ENCODE measurements at places on chromosomes 3 and 15. TPM values are rescaled to one million over a fixed set of nuclear protein-coding genes. Genes with fewer than 3 reads are reported as not detected.

DNA sequence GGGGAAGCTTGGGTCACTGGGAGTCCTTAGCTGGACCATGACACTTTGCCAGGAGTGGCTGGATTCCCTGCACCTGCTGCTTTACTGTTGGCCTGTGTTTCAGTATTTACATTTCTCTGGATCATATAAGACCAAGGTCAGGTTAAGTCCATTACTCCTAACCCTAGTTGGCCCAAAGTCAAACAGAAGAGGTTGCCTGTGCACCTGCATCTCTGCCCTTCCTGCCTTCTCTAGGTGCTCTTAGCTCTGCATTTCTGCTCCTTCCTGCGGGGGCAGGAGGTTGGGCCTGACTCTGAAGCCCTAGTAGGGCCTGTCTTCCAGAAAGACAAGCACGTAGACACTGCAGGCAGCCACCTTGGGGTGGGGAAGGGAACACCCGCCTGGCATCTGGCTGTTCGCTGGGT, 124.3 kb downstream of the RPLP1 start:
- H3K4me3 ChIP-seq, result no peak overlapping the region
- no peak for DNase-seq
- no peaks in the 10 kb centered on the region for H3K36me3 ChIP-seq

Gene ZBED2
- 11.3 TPM for total RNA-seq

Gene CHCHD6
- 11.8 TPM for total RNA-seq

- H3K4me1 ChIP-seq, result peaks cover 4% of the 10 kb centered on the region
- no peak for DNase-seq
- no peak overlapping the region for H3K27ac ChIP-seq
- no peak overlapping the region for H3K4me3 ChIP-seq
- no peaks in the 10 kb centered on the region for H3K36me3 ChIP-seq
- no peaks in the 10 kb centered on the region for H3K27me3 ChIP-seq
These were observed 123.1 kb downstream of the DMXL2 start for GRCh38 chr15:51499379-51499976.

Gene ILDR1
- 9.8 TPM for total RNA-seq

DNA sequence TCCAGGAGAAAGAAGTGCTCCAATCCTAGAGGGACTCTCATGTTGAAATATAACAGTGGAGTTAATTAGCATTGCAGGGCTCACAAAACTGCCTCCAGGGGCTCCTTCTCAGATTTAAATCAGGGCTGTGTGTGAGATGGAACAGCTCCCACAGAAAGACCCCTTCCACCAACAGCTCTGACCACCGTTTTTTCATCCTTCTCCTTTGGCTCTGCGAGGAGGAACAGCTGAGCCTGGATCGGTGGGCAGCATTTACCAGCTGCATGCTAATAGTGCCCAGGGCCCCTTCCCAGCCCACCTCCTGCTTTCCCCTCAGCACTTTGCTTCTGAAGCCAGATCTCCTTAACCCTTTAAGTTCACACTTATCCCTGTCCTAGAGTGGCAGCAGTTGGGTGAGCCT, 119.2 kb upstream of the UBE2E1 start:
- peaks cover 4% of the 10 kb centered on the region for H3K4me1 ChIP-seq
- DNase-seq, result no peak
- no peak overlapping the region for H3K27ac ChIP-seq
- no peaks in the 10 kb centered on the region for H3K27me3 ChIP-seq
- no peak overlapping the region for H3K4me3 ChIP-seq

Gene TRIM42
- total RNA-seq, result not detected

DNA sequence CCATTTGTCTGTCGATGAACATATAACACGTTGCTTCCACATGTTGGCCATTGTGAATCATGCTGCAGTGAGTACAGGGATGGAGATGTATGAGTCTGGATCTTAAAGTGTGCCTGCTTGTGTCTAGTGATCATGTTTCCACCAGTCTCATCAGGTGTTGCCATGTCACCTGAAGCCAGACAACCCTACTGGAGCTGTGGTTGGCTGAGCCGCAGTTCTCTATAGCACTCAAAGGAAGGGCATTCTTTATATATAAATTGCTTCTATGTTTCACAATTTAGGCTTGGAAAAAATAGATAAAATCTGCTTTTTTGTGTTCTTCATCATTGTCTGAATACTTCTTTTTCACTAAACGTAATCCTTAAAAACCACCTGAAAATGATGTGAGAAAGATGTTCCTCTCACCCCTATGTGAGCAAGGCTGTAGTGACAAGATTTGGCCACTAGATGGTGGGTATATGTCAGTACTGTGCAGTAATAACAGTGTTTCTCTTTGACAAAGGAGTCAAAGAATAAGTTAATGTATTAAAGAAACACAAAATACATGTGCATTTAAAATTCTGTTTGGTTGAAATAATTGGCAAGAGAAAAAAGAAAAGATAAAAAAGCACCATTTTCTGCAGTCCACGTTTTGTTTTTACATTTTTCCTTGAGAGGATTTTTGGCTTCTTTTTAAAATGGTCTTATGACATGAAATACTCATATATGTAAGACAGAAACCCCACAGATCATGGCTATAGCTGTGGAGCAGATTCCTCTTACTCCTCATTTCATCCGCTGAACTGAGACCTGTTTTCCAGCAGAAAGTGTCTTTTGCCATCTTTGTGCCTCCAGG, 394.5 kb upstream of the DPPA4 start:
- no peak overlapping the region for H3K4me3 ChIP-seq
- no peaks in the 10 kb centered on the region for H3K4me1 ChIP-seq
- H3K36me3 ChIP-seq, result no peaks in the 10 kb centered on the region
- H3K27me3 ChIP-seq, result no peaks in the 10 kb centered on the region

All from left lung (tissue), 14 donors.